ENCODE measurements at places on chromosomes 11 and 22.

DNA sequence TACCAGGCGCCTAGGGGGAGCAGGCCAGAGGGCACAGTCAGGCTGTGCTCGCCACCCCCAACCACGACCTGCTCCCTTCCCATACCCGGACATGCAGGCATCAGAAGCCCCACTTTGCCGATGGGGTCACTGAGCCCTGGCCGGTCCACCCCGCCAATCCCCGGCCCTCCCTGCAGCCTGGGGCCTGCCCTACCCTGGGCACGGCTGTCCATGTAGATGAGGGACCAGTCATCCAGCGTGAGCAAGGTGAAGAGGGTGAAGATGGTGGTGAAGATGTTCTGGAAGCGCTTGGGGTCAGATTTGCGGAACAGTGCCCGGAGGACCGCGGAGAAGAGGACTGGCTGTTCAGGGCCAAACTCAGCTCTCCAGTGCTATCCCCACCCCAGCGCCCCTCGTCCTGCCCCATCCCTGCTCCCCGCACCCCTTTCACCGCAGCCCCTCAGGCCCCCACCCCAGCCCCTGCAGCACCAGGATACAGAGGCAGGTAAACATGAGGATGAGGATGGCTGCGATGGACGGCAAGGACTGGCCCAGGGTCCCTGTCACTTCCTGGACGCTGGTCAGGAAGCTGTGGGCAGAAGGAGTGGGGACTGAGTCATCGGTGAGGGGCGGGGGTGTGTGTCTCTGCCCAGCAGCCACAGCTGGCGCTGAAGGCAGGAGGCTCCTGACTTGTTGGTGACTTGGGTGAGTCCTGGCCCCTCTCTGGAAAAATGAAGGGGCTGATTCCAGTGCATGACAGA lies 5.5 kb downstream of the CATSPER1 start:
- peak; percentile 76 for DNase-seq

- no peak for DNase-seq
These were observed 76.9 kb downstream of the DEPDC5 start for GRCh38 chr22:31830721-31831070.

DNA sequence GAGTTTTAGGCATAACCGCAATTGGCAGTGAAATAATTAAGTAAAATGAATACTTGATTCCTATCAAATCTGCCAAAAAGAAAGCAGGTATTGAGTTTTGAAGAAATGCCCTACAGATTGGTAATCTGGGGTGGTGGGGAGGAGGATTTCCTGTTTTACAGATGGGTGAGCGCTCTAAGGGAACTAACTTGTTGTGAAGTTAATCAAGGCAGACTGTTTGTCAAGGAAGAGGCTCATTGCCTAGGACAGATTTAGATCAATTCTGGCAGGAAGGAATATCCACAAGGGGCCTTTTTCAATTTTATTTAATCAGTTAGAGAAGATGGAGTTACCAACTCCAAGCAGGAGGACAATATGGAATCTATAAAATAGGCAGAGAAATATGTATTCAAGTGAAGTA lies 271.5 kb upstream of the CCDC90B start:
- no peak for DNase-seq

DNA sequence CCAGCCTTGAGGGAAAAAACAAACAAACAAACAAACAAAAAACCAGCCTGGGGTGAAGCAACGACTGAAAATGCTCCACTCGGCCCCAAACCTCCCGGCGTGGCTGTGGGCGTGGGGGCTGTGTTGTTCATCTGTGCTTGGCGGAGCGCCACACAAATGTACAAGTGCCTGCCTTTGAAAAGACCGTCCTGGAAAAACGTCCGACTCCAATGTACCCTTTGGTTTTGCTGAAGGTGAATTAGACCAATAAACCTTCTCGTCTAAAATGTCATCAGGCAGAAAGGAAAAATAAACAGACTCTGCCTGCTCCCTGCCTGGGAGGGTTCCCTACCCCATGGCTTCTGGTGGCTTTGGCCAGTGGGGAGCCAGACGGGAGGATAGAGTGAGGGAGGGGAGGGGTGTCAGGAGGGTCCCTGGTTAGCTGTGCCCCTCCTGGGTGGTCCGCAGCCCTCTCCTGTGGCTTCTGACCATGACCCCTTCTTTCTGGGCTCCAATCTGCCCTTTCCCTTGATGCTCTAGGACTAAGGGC lies 93.9 kb downstream of the TRMU start:
- no peak for DNase-seq

GRCh38 chr11:76659672-76660532 lies 10.6 kb downstream of the LRRC32 start:
- no peak for DNase-seq

DNA sequence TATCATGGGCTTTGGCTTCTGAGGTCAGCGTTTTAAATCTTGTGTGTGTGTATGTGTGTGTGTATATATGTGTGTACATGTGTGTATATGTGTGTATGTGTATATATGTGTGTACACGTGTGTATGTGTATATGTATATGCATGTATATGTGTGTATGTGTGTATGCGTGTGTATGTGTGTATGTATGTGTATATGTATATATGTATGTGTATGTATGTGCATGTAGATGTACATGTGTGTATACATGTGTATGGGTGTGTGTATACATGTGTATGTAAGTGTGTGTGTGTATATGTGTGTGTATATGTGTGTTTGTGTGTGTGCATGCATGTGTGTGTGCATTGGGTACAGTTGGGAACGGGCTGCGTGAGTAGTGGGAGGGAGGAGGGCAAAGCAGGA lies 123.0 kb downstream of the ST3GAL4 start:
- DNase-seq = no peak

- DNase-seq = peak; percentile 17
These were observed 4.7 kb upstream of the SHISA8 start for GRCh38 chr22:41919357-41920224.

- DNase-seq = no peak
These were observed 197.2 kb downstream of the BRD1 start for GRCh38 chr22:49630448-49630946.

GRCh38 chr22:39256186-39256552 lies 11.4 kb upstream of the PDGFB start:
- DNase-seq = no peak

GRCh38 chr11:117002639-117003299 lies 95.5 kb downstream of the SIK3 start:
- DNase-seq = no peak

DNA sequence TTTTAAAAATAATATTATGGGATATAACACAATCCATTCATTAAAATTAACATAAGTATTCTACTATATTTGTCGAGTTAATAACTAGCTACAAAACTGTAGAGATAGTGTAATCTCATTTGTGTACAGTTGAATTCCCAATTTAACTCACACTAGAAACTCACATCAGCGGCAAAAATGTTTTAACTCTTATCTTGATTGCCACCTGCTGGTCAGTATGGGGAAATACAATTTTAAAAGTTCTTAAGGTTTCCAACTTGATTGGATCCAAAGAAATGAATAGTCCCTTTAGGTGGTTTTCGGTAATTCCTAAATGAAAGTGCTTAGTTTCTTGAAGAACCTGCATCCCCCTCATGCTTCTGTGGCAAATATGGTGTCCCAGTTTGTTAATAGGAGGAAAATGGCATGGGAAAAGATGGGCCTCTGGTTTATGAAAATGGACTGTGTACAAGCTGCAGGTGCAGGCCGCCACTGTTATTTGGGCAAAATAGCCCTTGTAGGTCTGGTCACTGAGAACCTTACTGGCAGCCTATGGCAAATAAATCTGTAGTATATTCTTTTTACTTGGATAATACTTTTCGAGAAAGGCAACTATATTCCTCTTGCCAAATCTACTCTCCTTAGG lies 33.7 kb upstream of the SLC17A6 start:
- peak; percentile 20 for DNase-seq

DNA sequence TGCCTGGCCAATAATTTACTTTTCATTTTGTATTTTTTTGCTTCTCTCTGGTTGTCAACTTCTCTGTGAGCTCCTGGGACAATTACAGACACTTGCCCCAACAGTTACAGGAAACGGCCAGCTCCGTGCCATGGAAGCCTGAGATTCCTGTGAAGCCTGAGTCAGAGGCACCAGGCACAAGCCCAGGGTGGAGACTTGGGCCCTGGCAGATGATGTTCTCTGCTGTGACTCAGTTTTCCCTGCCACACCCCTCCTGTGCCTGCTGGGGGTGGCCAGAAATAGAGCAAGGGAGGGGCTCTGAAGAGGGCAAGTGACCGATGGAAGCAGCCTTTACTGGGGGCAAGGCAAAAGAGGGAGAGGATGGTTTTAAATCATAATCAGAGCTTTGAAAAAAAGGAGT lies 4.9 kb downstream of the ATP5MGL start:
- DNase-seq = peak; percentile 81

- DNase-seq = peak; percentile 11
These were observed 267.6 kb upstream of the TENM4 start for GRCh38 chr11:79708319-79708932.

- no peak for DNase-seq
These were observed 71.2 kb downstream of the CLPB start for GRCh38 chr11:72363112-72363511.

DNA sequence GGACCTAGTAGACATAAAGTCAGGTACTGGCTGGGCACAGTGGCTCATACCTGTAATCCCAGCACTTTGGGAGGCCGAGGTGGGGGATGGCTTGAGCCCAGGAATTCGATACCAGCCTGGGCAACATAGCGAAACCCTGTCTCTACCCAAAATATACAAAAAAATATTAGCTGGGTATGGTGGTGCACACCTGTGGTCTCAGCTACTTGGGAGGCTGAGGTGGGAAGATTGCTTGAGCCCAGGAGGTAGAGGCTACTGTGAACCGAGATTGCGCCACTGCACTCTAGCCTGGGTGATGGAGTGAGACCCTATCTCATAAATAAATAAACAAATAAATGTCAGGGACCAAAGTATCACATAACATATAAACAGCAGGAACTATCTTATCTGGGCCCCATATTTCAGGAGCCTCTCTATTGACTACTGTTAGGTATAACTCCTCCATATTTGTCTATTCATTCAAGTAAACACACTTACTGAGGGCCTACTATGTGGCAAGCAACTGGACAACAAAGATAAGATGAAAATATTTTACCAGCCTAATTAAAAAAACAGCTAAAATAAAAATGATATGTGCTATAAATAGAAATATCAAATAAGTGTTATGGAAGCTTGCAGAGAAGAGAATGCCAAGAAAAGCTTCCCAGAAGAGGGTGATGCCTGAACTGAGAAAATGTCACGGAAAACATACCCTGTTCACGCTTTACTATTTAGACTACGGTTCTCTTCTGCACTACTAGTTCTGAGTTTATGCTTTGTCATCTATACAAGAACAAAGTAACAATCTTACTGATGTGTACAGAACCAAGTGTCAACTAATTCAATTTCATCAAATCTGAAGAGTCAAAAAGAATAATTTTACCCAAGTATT lies 2.0 kb downstream of the NUP98 start:
- DNase-seq = no peak

GRCh38 chr22:41891407-41891806 lies 23.5 kb downstream of the SHISA8 start:
- DNase-seq = no peak

GRCh38 chr11:6544921-6545850 lies 48.1 kb downstream of the DNHD1 start:
- no peak for DNase-seq

DNA sequence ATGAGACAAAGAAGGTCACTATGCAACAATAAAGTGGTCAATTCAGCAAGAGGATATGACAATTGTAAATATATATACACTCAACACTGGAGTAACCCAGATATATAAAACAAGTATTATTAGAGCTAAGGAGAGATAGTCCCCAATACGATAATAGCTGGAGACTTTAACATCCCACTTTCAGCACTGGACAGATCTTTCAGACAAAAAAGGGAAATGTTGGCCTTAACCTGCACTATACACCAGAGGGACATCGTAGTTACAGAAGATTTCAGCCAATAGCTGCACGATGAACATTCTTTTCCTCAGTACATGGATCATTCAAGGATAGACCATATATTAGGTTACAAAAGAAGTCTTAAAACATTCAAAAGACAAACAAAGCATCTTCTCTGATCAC lies 29.9 kb downstream of the PIWIL3 start:
- no peak for DNase-seq

Data from fibroblast of villous mesenchyme (primary cell).